Stimulated activated CD8-positive, alpha-beta memory T cell treated with anti-CD3 and anti-CD28 coated beads, Interleukin-2, amount 100 ng/mL, for 1 hour (primary cell): ENCODE measurements at places on chromosomes 4 and X.

GRCh38 chr4:113407409-113407808 is 354.1 kb downstream of the CAMK2D start:
- DNase-seq = no peak

DNA sequence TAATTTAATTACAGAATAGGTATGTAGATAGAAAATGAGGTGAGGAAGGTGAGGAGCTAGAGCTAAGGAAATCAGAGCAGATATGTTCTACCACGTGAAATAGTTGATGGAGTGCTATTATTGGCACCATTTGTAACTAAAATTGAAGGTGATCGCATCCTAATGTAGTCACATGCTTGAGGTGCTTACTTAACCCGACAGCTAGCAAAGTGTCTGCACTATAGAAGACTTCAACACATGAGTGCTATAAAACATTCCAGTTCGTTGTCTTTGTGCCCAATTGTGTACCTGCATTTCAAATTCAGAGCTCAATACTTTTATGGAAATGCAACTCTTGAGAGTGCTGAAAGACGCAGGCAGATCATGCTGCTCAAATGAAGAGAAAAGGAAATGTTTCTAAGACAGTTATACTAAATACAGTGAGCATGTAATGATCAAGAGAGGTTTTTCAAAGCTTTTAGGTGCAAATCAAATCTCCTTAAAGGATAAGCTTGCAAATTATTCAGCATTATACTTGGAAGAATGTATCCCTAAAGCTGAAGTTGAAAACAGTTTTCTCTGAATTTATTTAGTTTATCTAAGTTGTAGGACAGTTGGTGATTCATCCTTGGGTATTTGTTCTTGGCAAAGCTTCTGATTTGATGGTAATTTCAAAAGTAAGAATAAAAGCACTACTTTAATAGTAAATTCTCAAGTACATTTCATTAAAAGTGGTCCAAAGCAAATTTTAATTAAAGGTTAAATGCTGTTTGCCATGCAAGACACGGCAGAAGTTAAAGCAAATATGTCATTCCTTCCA is 223.9 kb upstream of the EPHA5 start:
- DNase-seq = no peak

GRCh38 chr4:20313237-20314030 is 61.7 kb downstream of the SLIT2 start:
- DNase-seq = no peak

GRCh38 chr4:159722918-159723317 is 620.0 kb downstream of the RAPGEF2 start:
- DNase-seq = no peak

- no peak for DNase-seq
Observed at GRCh38 chrX:115639334-115639880, 78.4 kb downstream of the PLS3 start.

DNA sequence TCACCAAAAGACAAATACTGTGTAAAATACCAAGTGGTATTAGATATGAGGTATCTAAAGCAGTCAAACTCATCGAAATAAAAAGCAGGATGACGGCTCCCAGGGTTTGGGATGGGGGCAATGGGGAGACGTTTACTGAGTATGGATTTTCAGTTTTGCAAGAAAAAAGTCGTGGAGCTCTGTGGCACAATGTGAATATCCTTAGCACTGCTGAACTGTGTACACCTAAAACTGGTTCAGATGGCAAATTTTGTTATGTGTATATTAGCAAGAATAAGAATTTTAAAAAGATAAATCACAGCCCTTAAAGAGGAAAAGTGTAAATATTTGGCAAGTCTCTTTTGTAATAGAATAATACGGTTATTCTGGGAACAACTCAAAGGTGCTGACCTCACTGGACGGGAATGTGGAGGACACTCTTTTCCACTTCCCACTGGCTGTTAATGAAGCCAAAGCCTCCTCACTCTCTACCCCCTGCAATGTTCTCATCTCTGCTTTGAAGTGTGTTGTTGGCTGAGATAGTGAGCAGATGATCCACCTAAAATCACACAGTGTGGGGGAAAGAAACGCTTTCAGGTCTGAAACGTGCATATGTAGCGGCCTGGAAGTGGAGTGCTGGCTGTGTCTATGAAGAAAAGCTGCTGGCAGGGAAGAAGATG is 49.2 kb downstream of the SEL1L3 start:
- DNase-seq = no peak

DNA sequence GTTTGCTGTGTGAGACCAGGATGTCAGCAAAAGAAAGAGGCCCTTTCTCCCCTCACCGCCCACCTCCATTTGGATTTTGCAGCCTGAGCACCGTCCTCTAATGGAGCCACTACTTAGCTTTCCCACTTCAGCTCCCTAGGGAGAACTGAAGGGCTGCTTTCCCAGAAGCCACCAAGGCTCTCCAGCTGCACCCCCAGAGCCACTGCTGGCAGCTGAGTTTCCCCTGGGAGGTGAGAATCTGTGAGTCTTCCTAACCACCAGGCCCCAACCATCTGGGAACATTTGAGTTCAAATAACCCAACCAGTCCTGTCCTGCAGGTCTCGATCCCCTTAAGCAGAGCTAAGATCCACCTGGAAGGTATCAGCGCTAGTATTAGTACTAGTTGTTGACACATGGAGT is 173.1 kb upstream of the USP9X start:
- DNase-seq = no peak

DNA sequence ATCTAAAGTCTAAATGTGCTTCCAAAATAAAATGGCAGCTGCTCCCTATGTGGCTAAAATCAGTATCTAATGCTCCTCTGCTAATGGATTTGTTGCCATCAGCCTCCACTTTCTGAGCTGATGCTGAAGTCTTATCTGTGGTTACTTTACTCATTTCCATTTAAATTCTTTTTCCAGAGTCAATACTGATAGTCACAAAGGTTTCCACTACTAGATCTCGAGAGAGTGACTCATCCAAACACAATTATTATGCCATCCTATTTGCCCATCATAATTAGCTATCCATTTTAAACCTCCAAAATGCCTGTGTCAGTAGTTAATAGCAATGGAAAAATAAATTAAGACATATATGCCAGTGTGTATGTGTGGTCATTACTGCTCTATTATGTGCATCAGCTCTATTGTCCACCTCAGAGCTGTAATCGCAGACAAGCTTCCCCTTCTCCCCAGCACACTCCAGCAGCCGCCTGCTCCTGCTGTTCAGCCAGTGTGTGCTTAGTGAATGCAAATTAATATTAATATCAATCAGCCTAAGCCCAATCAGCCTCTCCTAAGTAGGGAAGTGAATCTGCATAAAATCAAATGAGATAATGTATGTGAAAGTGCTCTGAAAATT is 199.8 kb upstream of the ZIC3 start:
- no peak for DNase-seq

DNA sequence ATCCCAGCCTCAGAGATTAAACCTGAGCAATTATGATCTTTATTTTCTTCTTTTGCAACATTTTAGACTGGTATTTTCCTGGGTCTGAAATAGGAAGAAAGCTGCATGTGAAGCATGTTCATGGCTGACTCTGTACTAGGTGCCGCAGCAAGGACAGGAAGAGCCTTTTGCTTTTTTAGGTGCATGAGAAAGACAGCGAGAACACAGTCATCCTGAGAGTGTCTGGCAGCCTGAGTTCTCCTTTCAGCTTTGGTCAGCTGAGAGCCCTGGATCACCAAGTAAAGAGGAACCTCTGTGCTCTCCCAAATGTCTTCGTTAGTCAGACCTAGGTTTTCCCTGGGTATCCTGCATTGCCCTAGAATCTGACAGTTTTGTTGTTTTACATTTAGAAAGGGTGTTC is 29.8 kb downstream of the FAM149A start:
- no peak for DNase-seq

DNA sequence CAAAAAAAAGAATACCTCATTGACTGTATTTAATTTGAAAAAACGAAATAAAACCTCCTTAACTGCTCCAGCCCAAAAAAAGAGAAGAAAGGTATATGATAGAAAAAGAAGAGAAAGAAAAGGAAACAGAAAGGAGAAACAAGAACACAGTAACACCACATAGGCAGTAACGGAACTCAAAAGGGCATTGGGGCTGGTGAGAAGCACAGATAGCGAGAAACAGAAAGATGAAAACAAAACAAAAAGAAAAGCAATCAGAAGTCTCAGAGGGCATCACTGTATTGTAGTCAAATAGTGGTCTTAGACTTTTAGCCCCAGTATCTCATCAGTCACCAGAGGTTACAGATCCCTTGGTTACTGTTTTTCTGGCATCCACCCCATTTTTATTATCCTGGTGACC is 88.6 kb downstream of the NFKB1 start:
- no peak for DNase-seq

DNA sequence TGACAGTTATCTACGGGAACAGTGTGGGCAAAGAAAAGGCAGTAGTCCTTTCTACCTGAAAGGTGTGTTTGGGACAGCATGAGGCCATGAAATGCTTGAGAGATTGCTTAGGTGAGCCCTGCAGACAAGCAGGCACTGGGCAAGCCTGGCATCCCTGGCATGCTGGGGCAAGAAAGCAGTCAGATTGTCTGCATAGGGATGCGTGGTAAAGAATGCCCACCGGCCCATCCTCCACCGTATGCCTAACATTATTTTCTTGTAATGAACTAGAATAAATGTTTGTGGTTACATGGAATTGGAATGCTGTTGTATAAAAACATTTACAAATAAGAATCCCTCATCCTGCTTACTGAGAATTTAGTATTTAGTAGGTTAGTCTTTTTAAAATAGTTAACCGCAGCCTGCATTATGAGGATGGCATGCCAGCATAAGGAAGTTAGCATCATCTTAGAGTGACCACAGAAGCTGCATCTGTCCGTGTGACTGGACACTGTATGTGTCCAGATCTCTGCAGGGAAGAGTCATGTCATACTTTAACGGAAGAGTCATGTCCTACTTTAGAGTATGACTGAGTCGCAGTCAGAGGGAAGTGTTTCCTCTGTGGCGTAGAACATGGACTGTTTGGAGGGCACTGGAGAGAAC is 18.9 kb downstream of the ZBTB49 start:
- DNase-seq = no peak

DNA sequence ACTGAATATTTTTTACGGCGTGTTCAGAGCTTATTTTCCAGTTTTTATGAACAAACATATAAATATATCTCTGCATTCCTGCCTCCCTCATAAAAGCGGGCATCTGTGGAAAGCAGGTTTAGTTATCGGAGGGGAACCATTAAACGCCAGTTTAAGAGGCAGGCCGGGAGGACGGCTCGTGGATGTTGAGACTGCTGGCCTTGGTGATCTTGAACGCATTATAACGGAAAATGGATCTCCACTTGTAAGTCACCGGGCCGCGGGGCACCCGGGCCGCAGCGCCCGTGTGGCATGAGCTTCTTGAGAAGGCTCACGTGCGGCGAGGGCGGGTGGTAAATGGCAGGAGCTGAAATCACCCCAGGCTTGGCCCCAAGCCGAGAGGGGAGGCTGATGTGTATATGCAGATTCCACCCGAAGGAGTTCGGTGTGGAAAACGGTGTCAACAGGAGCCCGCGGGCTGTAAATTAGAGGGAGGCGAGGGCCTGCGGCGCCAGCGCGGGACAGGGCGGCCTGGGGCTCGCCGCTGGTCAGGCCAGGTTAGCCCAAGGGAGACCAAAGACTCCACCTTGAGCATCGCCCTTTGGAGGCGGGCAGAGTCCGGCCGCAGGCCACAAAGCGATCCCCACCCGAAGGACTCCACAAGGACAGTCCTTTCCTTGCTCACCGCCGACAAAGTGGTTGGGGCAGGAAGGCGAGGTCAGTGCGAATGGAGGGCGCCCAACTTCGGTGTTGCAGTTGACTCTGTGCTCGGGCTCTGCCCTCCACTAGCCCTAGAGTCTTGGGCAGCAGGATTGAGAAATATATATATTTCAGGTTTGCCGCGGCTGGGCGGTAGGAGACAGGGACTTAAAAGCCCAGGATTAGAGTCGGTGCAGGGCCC is 1.3 kb upstream of the HAND2 start:
- no peak for DNase-seq

- DNase-seq = no peak
Observed at GRCh38 chr4:83516042-83516772, 19.7 kb upstream of the GPAT3 start.

DNA sequence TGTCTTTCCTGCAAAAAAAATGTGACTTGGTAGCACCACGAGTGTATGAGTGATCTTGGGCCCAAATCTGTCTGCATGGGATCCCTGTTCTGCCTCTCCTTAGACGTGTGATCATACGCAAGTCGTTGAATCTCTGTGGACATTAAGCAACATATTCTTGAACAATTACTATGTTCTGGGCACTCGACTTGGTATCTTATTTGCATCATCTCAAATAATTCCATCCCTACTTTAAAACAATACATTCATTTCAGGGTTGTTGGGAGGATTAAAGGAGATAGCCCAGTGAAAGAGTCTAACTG is 145.4 kb upstream of the CPEB2 start:
- DNase-seq = no peak

GRCh38 chr4:54228056-54228527 is 1.0 kb upstream of the PDGFRA start:
- no peak for DNase-seq

- DNase-seq = no peak
Observed at GRCh38 chr4:6724421-6725111, 8.6 kb downstream of the BLOC1S4 start.

DNA sequence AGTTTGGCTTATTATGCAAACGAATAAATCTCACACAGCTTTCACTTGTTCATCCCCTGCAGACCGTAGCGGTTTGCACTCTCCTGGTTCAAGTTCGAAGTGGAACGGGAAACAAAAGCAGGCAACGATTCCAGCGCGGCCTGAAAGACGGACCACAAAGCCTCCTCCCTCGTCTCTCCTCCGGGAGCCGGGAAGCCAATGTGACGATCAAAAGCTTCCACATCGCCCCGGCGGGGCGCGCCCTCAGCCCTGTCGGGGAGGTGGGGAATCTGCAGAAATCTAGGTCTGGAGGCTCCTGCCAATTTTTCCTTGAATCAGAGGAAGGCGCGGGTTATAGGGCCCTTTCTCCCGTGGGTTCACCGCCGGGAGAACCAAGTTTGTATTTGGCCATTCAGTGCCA is 16.9 kb upstream of the ZIC3 start:
- no peak for DNase-seq
